ENCODE measurements at places on chromosomes 4 and X. TPM values are rescaled to one million over a fixed set of nuclear protein-coding genes. Genes with fewer than 3 reads are reported as not detected.

GRCh38 chr4:8051644-8052043 is 107.0 kb downstream of the ABLIM2 start:
- DNase-seq: no peak

DNA sequence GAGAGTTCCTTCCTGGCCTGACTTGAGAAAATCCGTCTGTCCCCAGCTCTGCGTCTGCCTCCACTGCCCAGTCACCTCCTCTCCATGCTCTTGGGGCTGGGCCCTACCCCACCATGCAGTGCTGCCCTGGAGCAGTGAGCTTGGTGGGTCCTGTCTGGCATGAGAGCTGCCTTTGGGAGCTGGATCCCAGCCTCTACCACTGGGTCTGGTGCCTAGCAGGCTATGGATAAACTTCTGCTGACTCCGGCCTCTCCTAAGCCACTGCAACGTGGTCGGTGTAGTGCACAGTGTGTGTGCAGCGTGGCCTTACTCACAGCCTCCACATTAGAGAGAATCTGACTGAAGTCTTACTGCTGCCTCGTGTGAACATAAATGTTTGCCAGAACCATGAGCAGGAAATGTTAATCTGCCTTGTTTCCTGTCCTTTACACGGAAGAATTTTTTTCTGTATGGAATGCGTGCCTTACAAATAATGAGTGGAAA is 47.6 kb downstream of the HTT start:
- no peak for DNase-seq

DNA sequence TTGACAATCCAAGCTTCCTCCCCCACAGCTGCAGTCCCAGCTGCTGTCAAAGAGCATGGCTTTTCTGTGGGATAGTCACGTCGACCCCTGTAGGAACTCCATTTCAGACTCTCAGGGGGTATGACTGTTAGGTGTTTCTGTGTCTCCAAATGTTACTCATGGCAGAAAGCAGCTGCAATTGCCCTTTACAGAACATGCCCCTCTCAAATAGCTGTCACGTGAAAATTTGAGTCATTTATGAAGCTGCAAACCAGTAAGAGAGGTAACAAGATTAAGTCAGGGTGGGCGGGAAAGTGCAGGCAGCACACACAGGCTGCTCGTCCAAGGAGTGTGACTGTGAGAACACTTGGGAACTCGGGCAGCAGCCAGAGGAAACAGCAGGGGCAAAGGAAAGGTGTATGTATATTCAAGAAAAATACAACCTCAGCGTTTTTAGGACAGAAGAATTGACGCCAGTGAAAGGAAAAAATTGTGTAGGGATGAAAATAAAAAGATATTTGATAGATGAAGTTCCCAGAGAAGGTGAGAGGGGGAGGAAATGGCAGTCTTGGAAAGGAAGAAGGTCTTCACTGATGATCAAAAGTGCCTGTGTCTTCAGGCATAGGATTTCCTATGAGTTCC is 66.5 kb upstream of the TMEM184C start:
- DNase-seq: no peak

DNA sequence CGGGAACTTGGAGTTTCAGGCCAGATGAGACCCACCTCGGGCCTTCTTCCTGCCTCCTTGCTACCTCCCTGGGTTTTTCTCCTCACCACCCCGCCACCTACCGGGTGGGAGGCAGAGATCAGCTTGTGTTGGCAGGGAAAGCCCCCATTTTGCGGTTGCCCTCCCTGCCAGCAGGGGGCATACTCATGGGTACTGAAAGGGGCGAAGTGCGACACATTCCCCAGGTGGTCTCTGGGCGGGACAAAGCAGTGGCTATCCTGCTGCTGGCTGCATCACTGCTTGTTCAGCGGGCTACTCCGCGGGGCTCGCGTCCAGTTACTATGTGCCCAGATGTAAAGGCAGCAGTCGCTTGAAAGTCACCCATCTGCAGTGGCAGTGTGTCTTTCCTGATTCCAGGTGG is 330.3 kb downstream of the PDHA2 start:
- DNase-seq: no peak

DNA sequence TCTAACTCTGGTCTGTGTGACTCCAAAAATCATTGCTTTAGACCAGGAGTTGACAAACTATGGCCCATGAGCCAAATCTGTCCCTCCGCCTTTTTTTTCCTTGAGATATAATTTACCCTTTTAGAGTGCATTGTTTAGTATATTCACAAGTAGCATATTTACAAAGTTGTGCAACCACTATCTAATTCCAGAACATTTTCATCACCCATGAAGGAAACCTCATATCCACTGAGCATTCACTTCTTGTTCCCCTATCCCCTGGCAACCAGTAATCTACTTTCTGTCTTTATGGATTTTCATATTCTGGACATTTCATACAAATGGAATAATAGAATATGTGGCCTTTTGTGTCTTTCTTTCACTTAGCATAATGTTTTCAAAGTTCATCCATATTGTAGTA is 67.4 kb upstream of the CITED1 start:
- no peak for DNase-seq

The DUSP9 gene
- total RNA-seq: not detected

DNA sequence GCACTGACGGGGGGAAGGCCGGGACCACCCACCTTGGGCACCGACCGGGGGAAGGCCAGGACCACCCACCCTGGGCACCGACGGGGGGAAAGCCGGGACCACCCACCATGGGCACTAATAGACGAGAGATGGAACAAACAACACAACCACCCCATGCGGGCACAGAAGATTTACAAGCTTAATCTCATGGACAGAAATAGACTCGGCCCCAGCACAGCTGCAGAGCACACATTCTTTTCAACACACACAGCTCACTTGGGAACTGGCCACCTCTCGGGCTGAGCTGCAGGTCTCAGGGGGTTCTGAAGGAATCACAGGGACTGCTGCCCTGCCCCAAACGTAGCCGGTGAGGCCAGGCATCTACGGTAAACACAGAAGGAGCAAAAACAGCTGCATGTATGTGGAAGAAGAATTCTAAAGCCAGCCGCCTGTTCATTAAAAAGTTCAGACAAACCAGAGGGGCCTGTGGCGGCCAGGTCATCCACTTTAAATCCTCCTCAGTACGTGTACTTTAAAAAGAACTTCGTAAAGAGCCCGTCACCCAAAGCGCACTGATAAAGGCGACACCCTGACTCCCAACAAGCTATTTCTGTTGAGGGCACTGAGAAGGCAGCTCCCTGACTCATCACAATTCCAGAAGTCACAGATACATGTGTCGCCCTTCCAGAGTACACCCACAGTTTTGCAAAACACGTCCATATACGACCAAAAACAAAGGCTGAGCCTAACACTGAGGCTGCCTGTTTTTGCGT is 17.7 kb downstream of the PPP2R3B start:
- DNase-seq: peak; percentile 56

DNA sequence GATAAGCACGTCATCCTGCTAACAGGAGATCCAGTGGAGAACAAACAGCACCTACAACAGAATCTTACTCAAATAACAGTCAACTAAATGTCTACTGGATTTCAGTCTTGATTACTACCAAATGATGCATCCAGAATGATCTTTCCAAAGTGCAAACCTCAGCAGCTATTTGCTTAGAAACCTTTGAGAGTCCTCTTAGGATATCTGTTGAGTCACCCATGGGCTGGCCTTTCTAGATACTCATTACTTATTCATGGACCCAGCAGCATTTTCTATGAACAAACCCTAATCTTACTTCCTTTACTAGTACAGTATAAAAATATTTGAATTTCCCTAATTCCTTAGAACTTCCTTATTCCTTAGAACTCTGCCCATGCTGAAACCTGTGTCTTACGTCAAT is 118.5 kb upstream of the PABPC4L start:
- no peak for DNase-seq

DNA sequence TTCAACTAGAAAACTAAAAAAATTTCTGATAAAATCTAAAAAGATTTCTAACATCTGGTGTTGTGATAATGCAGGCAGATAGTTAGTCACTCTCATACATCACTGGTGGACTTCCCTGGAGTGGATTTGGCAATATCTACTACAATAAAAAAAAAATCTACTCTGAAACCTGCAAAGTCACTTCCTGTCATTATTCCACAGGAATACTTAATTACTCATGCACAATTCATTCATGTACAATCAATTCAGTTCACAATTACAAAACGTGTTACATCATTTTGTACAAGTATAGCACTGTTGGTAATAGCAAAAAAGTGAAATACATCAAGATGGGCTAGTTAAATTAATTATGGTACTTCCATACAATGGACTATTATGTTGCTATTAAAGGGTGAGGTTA is 16.5 kb upstream of the RHOH start:
- DNase-seq: no peak

- no peak for DNase-seq
Observed at GRCh38 chr4:77600521-77601451, 4.8 kb upstream of the CXCL13 start.

DNA sequence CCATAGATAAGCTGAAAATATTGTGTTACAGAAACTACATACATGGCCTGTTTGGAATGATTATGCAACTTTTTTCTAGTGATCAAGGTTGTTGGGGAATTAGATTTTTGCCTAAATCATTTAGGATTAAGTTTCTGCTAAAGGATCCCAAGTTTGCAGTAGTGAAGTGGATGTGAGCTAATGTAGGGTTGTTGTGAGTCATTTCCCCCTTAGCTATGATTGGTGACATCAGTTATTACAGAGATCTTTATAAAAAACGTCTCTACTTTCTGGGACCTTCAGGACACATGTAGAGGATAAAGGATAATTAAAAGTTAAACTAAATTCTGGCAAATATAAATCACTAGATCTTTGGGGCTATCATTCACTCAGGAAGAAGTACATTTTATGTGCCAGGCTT is 133.3 kb downstream of the GATB start:
- no peak for DNase-seq

The DRD5 gene
- not detected for total RNA-seq

GRCh38 chrX:125646195-125646594 is 326.5 kb downstream of the TEX13C start:
- no peak for DNase-seq

DNA sequence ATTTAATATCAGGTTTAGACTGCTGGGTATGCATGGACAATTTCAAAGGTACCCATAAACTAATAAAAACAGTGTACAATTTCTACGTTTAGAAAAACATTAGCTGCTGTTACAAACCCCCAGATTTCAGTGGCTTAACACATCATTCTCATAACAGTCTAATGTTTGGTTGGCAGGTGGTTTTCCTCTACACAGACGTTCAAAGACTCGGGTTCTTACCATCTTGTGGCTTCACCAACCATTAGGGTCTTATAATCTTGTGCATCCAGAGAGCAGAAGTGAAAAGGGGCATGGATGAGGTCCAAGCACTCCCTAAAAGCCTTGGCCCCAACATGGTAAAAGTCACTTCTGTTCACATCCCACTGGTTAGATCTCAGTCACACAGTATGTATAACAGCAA is 71.6 kb downstream of the SH3RF1 start:
- no peak for DNase-seq

The ARAP2 gene
- total RNA-seq: 2.9 TPM

The EREG gene
- total RNA-seq: not detected

GRCh38 chr4:39046249-39046648 is 14.0 kb upstream of the TMEM156 start:
- DNase-seq: no peak

DNA sequence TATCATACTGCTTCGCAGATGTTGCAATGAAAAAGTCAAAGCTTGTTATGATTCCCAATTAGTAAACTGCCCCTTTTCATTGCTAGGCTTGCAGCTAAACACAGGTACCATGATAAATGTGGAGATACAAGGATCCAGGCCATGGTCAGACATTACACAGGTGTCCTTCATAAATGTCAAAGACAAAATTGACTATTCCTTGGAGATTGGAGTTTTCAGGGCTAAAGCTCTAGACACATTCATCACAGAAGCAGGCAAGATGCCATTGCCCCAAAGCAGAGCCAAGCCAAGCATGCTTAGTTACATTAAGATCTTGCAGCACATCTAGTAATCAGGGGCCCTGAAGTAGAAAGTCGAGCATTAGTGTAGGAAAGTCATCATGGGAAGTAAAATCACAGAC is 111.3 kb upstream of the INTU start:
- DNase-seq: peak; percentile 27

The ADH6 gene
- total RNA-seq: not detected

DNA sequence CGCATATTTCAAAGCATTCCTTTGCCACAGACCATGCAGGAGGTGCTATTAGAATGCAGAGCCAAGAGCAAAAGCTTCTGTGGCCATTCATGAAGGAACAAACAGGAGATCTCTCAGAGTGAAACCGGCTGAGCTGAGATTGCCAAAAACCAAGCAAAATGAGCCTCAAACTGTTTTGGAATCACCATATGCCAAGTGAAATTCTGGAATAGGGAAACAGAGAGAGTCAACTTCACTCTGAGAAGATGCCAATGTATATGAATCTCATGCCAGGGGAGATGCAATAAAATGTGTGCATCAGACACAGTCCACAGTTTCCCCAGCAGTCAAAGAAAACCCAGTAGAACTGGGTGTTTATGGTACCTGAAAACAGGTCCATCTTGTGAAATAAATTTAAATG is 42.3 kb downstream of the SRPX start:
- DNase-seq: no peak

The ANAPC4 gene
- 12.2 TPM for total RNA-seq

- no peak for DNase-seq
Observed at GRCh38 chr4:89254847-89255246, 52.8 kb downstream of the GPRIN3 start.

DNA sequence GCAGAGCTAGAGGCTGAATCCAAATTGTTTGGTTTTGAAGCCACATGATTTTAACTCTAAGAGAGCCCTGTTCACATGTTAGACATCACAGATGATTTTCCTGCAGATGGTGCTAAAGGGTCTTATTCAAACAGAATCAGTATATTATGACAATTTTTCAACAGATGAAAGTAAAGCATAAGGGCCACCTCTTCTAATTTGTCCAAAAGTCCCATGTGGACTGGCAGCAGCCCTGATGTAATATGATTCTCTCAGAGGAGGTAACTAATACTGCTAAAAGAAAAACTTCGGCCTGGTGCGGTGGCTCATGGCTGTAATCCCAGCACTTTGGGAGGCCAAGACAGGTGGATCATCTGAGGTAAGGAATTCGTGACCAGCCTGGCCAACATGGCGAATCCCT is 26.0 kb upstream of the SETD7 start:
- no peak for DNase-seq

The PRR32 gene
- not detected for total RNA-seq

- no peak for DNase-seq
Observed at GRCh38 chrX:31112226-31112999, 40.6 kb upstream of the FTHL17 start.

GRCh38 chr4:180680305-180680704 is 1562.9 kb upstream of the TENM3 start:
- no peak for DNase-seq

The KLHL4 gene
- 0.74 TPM for total RNA-seq

The S100G gene
- total RNA-seq: not detected

The NMU gene
- total RNA-seq: not detected

The ING2 gene
- total RNA-seq: 5.9 TPM

The KIAA1210 gene
- total RNA-seq: not detected
